Activated T-cell treated with anti-CD3 and anti-CD28 coated beads for 48 hours (primary cell): ENCODE measurements at places on chromosomes 11 and 22.

- DNase-seq: no peak
These were observed 504.3 kb downstream of the FAM181B start for GRCh38 chr11:82229341-82229740.

DNA sequence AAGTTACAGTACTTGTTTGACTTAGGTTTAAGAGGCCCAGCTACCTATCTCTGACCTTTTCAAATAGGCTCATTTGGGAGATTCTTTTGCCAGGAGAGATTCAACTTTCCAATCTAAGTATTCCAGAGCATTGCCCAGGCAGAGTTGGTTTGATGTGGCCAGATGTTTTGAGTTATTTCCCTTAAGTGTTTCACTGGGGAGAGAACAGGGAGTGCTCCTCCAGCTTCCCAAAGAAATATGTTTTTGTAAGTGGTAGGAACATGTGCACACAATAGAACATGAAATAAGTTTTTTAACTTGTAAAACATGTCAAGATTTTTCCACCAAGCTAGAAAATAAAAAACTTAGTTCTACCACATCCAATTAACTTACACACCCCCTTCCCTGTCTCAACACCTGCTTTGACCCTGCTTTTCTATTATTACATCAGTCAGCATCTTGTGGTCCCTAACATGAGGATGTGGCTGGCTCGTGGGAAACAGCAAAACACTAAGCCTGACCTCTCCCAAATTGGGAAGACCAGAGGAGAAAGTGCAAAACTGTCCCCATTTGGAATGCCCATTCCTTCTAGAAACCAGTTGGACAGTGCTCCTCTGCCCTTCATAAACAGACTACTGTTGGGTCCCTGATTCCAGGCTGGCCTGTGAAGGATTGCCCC is 70.4 kb upstream of the RASSF10 start:
- no peak for DNase-seq

- no peak for DNase-seq
These were observed 7.7 kb downstream of the CCDC73 start for GRCh38 chr11:32786811-32787210.

GRCh38 chr11:74839971-74840370 is 91.3 kb downstream of the RNF169 start:
- DNase-seq: no peak

DNA sequence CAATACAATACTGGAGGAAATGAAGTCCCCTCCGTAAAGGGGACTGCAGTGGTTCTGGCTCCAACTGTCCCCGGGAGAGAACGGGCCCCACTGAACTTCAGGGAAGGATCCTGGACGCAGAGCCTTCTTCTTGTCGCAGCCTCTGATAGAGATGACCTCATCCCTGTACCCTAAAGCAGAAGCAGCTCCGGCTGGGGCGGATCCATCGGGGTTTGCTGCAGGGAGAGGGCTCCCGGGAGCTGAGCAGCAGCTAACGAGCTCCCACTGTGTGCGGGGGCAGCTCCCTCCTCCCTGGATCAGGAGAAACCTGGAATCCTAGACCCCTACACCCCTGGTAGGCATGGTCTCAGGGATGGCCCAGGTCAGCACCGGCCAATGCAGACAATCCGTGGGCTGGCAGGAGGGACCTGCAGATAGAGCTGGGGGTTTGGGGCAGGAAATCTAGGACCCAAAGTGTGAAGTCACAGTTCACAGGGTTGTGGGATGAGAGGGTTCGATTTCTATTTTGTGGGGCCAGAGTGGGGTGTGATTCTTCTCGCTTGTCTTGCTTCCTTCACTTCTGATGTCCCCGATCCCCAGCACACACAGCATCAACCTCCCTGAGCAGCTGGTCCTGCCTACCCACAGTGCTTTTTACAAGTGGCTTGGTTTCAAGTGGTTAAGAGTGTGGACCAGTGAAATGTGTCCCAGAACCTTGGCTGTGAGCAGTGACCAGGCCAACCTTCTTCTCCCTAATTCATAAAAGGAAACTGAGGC is 12.9 kb downstream of the KIAA0930 start:
- DNase-seq: no peak

DNA sequence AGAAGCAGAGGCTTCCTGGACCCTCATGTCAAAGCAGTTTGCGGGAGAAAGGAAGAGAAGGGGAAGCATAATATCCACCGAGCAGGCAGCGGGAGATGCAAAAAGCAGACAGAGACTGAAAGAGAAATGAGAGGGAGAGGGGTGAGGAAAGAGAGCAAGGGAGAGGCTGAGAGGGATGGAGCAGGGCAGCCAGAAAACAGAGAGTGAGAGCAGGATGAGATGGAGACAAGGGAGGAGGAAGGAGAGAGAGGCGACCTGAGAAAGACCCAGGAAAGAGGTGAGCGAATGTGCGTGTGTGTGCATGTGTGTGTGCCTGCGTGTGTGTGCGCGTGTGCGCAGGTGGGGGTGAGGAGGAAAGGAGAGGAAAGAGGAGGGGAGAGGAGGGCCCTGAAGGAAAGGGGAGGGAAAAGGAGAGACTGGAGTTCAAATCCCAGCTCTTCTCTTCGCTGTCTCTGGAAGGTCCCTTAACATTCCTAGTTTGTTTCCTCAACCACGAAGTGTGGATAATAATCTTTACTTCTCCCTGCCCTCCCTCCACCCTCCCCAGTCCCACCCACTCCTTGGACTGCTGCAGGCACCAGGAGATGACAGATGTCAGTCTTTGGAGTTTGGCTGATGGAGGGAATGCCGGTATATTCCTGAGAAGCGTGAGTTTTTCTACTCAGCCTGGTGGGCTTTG is 67.9 kb downstream of the ISX start:
- no peak for DNase-seq

DNA sequence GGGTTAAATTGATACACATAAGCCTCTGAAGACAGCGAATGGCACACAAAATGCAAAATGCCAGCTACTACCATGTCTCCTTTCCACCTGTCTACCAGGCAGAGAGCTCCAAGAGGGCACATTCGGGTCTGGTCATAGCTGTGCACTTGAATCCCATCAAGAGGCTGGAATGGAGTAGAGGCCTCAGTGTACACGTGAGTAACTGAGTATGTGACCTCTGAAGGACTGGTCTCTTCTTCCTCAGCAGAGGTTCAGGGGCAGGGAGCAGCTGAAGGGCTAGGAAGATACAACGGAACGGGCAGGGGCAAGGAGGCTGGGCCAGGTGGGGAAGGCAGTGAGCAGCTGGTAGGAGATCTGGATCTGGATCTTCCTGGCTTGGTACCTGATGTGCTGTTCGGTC is 56.3 kb upstream of the PHOX2A start:
- no peak for DNase-seq

- no peak for DNase-seq
These were observed 281.7 kb downstream of the ST3GAL4 start for GRCh38 chr11:126636911-126637794.

GRCh38 chr11:44519989-44520737 is 45.3 kb upstream of the CD82 start:
- no peak for DNase-seq

DNA sequence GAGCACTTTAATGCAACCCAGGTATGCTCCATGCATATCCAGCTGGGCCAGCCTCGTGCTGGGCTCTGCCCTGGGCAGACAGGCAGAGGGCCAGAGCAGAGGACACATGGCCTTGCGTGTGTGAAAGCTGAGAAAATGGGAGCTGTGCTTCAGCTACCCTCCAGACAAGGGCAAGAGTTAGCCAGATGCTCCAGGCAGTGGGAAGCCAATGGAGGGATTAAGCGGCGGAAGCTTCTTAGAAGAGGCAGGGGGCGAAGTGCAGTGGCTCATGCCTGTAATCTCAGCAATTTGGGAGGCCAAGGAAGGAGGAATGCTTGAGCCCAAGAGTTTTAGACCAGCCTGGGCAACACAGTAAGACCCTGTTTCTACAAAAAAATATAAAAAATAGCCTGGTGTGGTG is 9.8 kb upstream of the ARHGEF17 start:
- DNase-seq: no peak

DNA sequence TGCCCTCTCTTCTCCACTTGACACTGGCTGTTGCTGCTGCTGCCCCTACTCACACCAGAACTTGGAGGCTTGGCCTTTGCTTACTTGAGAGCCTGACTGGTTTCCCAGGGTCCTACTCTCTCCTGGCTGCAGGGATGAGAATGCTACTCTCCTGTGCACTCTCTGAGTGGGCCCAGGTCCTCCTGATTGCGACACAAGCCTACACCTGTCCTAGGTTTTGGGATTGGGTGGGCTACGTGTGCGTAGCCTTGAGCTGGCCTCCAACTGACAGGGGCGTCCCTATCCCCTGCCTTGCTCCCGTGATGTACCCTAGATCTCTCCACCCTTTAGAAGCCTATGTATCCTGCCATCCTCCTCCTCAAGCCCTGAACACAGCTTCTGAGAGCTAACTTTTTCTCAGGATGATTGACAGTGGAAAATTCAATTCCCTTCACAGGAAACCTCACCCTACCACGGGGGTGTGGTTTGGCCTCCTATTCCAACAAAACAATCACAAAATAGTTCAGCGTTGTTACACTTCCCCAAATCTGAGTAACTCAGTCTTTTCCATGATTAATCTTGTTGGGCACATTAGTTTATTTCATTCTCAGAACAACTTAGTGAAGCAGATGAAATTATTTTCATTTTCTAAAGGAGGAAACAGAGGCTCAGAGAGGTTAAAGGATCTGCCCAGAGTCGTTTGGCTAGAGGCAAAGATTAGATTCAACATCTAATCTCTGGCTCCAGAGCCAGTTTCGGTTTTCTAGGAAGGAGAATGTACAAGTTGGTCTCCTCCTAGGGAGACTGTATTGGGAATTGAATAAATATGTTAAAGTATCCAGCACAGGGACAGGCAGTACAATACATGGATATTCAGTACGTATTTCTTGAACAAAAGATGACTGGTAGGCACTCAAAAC is 17.6 kb upstream of the AMOTL1 start:
- no peak for DNase-seq

GRCh38 chr11:67437082-67437808 is at the start of gene PTPRCAP:
Gene PTPRCAP, minus strand, starts transcription at chr11:67437682. Its CDS starts 63 bp downstream, at chr11:67437619.
- DNase-seq: peak; percentile 58

DNA sequence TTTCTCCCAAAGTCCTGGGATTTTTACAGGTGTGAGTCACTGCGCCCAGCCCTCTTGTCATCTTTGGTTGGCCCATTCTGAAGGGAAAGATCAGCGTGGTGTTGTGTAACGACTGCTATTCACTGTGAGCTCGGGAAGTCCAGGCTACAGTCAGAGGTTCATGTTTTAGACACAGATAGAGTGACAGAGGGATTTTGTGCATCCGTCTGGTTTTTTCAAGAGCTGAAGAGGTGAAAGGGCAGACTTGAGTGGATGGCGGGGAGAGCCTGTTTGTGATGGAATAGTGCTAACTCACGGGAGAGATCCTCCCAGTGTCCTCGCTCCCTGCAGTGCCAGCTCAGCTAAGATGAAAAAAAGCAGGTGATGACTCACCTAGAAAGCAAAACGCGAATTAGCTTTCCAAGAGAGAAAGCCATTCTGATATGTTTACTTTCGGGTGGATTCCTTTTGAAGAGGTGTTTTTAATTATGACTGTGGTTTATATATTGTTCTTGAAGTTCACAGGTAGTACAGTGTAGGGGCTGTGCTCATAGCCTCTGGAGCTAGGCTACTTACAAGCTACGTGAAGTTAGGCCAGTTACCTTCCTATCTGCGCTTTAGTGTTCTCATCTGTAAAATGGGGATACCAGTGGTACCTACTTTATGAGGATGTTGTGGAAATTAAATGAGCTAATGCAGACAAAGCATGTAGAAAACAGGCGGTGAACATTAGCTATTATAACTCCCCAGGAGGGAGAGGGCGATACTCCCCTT is 67.2 kb downstream of the C11orf91 start:
- DNase-seq: no peak

DNA sequence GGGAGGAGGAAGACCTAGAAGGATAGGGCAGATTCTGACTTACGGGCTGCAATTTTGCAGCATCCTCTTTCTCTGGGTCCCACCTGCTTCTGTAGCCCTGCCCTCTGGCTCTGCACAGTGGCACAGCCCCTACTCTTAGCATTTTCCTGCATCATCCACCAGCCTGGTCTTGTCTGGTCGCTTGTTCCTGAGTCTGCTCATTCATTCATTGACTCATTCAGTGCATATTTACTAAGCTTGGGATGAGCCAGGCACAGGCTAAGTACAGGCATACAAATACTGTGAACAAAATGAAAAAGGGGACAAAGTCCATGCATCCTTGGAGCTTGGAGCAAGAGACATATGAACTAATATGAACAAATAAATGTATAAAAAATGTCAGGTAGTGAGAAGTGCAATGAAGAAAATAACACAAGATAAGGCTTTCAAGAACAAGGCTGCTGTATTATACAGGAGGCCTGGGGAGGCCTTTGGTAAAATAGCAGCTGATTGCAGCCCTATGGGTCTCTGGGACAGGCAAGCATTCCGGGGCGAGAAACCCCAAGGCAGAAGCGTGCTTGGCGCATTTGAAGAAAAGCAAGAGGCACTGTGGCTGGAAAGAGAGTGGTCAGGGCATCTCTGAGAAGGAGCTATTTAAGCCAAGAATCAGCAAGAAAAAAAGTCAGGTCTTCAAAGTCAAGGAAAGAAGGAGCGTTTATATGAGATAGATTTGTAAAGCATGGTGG is 108.0 kb upstream of the ALX4 start:
- no peak for DNase-seq

DNA sequence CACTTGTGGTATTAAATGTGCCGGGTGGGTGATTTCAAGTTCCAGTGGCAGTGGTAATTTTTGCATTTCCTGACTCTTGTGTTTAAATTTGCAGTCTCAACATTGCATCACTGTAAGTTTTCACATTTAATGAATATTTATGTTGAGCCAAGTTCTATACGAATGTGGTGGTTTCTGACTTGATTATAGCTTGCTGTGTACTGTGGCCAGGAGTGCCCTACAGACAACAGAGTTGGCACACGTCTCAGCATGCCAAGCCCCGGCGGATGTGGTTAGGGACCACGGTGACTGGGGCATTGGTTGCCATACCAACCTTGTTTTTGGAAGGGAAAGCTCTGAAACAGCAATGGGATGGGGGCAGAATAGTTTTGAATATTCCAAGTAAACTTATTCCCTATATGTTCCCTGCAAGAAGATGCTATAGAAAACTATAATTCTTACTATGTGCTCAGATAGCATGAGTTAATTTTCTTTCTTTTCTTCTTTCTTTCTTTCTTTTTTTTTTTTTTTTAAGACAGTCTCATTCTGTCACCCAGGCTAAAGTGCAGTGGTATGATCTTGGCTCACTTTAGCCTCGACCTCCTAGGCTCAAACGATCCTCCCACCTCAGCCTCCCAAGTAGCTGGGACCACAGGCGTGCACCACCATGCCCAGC is 16.0 kb downstream of the ZNRF3 start:
- no peak for DNase-seq

GRCh38 chr22:42300259-42301076 is 30.0 kb upstream of the TCF20 start:
- no peak for DNase-seq

DNA sequence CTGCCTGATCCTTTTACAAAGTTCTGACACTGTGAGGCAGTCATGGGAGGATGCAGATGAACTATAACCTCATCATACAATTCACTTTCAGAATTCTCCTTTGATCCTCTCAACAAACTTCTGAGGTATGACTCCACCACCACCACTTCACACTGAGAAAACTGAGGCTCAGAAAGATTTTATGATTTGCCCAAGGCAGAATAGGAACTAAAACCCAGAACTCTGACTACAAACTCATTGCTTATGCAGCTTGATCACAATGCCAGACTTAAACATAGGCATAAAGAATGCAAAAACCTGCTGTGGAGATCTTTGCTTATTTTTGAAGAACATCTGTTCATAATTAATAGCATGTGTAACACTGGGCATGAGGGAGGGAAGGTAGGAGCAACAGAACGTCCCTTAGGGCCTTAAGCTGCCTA is 20.4 kb downstream of the FAM168A start:
- DNase-seq: no peak
